Activated CD4-positive, alpha-beta T cell treated with anti-CD3 and anti-CD28 coated beads, Interleukin-10, Interleukin-2, amounts not matched to agents 100 ng/mL and 50 ng/mL, durations not matched to agents 16 hours and 8 hours (primary cell): ENCODE measurements at places on chromosomes 1 and 21.
A peak's percentile ranks its signal among the peaks of the same experiment; 100 is the strongest.

DNA sequence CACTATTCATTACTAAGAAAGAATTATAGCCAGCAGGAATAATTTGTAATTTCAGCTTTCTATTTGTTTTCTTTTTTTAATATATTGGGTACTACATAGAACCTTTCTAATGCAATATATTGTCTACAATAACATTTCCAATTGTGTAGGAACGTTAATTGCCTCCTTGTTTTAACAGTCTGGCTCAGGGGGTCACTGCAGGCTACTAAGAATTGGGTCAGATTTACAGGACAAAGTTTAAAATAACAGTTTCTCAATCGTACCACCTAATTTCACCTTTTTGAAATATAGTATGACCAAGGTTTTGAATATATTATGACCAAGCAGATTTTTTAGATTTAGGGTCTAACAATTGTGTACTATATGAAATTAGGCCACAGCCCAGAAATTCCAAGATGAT is 2.4 kb downstream of the CFH start:
- DNase-seq: no peak

- no peak for DNase-seq
Observed at GRCh38 chr1:228015276-228016180, 8.7 kb downstream of the WNT3A start.

DNA sequence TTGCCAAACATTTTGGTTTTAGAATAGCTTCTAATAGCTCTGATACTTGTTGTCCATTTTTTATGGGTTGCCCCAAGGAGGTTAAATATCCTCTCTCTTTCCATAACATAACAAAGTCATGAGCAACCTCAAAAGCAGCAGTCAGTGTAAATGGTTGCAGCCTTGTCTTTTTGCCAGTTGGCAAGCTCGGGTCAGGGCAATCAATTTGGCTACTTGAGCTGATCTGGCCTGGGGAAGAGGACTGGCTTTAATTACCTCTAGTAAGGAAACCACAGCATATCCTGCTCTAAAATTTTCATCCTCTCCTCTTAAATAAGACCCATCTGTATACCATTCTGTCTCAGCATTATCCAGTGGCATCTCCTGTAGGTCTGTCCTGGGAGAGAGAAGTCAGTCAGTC is 21.2 kb upstream of the FMO4 start:
- no peak for DNase-seq

DNA sequence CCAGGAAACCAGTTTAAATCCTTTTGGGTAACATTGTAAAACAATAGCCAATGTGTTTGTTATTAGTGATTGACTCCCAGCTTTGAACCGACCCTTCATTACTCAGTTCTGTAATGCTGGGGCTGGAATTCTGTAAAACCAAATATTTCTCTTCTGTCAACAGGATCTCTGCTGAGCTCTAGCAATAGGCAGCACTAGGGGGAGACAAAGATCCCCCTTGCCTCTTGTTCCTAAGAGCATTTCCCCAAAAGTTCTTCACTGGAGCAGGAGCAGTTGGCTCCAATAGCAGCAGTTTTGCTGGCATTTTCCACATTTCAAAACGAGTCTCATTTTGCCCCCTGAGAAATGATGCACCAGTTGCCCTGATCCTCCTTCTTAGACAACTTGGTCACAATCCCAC is 1671.1 kb downstream of the MRPL39 start:
- no peak for DNase-seq

- no peak for DNase-seq
Observed at GRCh38 chr21:45334134-45334533, 46.4 kb upstream of the POFUT2 start.

DNA sequence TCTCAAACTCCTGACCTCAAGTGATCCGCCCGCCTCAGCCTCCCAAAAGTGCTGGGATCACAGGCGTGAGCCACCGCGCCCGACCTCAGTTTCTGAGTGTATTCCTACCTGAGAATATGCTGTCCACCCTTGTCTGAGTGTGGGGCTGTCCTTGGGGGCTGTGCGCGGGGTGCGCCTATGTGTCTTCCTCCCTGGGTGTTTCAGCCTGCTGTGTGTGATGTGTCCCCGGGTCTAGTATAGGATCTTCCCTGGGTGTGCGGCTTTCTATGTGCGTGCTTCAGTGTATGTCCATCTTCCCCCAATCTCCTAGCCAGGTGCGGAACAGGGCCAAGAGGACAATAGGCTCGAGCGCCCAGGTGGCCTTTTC is 8.3 kb upstream of the ID3 start:
- no peak for DNase-seq

GRCh38 chr1:909861-910310 is 13.8 kb upstream of the SAMD11 start:
- DNase-seq: no peak

GRCh38 chr1:160662910-160663309 is 16.1 kb upstream of the SLAMF1 start:
- peak; percentile 47 for DNase-seq
